ENCODE measurements at places on chromosomes 4 and X.

DNA sequence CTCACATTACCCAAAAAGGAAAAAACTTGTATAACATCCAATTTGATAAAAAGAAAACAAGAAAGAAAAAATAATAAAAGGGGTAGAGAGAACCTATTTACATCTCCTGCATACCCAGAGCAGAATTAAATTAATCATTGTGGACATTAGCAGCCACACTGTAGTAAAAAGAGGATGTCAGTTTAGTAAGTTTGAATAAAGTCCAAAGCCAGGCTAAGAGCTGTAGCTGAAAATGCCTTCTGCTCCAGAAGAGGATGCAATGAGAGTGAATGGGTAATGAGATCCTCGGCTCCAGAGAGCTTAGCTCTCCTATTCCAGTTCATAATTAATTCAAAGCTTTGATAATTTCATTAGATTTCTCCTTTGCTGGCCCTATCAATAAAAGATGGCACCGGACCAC is 78.2 kb downstream of the SLC10A7 start:
- DNase-seq: no peak

DNA sequence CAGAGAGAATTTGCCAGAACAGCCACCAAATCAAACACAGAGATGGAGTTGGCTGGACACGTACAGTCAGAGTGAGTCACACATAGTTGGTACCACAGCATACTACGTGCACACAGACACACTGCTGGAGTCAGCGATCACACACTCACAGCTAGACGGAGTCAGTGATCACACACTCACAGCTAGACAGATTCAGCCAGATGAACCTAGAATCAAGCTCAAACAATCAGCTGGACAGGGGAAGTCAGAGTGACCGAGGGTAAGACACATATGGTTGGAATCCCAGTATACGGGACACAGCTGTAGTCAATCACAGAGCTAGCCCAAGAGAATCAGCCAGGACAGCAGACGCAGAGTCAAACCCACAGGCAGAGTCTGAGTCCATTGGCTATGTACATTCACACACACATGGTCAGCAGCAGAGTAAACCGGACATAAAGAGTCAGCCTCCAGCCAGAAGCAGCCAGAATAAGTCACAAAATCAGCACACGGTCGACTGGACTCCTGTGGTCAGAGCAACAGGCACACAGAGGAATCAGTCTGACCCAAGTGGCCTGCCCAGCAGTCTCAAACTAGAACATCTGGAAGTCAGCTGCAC is 4.6 kb downstream of the SLC38A5 start:
- no peak for DNase-seq

- no peak for DNase-seq
Observed at GRCh38 chrX:153065389-153065788, 6.9 kb upstream of the PNMA6A start.

GRCh38 chr4:82044141-82044993 is 329.4 kb downstream of the HNRNPD start:
- DNase-seq: no peak

DNA sequence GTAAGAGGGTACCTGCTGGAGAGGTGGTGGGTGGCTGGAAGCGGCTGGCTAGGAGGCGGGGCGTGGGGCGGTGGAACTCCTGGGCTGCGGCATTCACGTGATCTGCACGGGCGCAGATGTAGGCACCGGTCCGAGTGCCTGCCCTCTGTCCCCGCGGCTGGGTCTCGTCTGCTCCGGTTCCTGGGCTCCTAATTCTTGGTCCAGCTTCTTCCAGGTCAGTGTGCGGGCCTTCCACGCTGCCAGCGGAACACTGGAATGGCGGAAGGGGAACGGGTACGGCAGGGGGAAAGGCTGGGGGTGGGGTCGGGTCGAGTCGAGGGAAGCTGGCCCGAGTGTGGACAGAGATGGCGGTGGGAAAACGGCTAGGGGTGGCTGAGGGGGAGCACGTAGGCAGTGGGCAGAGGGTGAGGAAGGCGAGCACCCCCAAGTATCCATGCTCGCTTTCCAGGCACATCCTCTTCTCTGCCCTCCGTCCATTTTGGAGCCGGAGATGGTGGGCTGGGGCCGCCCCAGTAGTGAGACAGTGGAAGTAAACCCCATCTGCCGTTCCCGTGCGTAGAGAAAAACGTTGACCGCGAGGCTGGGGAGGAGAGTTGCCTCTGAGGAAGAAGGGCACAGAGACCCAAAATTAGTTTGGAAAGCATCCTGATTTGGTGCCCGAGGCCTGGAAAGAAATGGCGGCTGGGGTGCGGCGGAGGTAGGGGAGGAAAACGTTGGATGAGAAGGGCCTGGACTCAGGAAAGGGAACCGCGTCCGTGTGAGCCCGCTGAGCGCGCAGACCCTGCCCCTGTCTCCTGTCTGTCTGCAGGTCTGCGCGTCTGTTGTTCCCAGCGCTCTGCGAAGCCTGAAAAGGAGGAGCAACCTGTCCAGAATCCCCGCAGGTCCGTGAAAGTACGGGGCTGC is at the start of gene TCEAL4:
TSS of gene TCEAL4 (plus strand) at position 105 of the 903 bp plus-strand sequence. CDS start 1,161 bp downstream, outside the sequence.
- DNase-seq: no peak

DNA sequence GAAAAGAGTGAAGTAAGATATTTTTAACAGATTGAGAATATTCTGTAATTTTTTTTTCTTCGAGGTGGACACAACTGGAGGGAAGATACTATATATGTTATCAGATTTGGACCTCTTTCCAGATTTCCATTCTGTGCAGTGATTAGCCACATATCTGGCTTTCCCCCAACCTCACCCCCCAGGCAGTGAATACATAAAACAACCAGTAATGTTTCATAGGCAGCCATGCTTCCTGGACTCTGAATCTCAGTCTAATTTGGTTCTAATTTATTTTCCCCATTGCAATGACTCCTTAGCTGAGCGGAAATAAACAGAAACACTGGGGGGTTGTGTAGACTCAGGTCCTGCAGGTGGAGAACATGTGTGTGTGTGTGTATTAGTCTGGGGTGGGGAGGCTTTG is 226.5 kb downstream of the FBXW7 start:
- DNase-seq: no peak

- no peak for DNase-seq
Observed at GRCh38 chrX:111395149-111395548, 16.8 kb downstream of the DCX start.

DNA sequence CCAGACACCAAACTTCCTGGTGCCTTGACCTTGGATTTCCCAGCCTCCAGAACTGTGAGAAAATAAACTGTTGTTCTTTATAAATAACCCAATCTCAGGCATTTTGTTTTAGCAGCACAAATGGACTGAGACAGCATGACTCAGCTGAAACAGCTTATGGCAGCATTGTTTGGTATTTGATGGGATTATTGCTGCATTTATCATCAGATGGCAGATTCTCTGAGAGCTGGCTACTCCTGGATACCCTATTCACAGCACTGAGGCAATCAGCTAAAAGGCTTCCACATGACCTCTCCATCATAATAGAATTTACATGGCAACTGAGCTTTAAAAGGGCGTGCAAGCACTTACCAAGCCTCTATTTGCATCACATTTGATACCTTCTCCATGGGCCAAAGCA is 623.1 kb upstream of the CPEB2 start:
- no peak for DNase-seq

GRCh38 chrX:70030301-70030767 is 19.4 kb downstream of the AWAT2 start:
- DNase-seq: peak; percentile 2

DNA sequence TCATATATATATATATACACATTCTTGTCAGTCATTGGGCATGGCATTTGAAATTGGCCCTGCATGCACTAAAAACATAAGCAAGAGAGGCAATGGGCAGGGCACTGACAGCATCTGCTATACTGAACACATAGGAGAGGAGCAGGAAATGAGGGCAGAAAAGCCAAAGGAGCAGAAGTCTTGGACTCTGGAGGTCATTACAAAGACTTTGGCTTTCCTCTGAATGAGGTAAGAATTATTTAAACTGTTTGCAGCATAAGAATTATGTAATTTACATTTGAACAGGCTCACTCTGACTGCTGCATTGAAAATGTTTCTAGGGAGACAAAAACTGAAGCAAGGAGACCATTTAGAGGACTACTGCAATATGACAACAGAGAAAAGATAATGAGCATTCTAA is 396.5 kb downstream of the PRDM5 start:
- DNase-seq: no peak

GRCh38 chrX:43677993-43678392 is 21.9 kb downstream of the MAOA start:
- DNase-seq: no peak

- peak; percentile 27 for DNase-seq
Observed at GRCh38 chrX:39149761-39150160, 348.5 kb downstream of the MID1IP1 start.

GRCh38 chrX:33171041-33171440 is 40.3 kb downstream of the DMD start:
- no peak for DNase-seq

DNA sequence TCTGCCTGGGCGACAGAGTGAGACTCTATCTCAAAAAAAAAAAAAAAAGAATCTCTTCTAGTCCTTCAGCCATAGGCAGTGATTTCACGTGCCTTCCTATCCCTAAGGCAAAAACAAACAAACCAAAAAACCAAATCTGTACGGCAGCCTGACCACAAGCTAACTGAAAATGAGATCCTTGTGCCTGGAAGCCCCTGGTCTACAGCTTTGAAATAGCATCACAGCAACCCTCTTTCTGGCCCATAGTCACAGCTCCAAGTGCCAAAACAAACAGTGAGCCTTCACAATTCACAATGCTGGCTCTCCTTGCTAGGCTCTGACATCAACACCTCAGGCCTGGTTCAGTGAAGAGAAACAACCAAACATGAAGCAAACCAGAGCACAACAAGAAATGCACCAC is 46.1 kb downstream of the TMEM150C start:
- DNase-seq: no peak

All from activated effector memory CD4-positive, alpha-beta T cell treated with Interleukin-2 at 50 U/mL for 16 hours (primary cell).